ENCODE measurements at places on chromosomes 12 and 14.

DNA sequence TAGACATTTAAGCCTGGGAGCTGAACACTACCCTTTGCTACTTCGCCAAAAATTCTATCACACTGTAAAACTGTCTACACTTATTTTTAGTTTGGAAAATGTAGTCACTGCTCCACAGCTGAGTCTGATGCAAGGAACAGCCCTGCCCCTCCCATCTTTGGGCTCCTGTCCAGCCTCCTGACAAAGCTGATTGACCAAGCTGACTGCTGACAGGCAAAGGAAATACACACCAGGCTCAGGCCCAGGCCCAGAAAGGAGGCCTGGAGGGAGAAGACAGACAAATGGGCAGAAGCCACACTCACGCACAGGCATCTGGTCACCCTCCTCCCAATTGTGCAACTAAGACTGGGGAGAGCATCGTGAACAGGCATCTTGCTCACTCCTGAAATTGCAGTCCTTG, 55.3 kb downstream of the ISCA2 start:
- no peak for DNase-seq

DNA sequence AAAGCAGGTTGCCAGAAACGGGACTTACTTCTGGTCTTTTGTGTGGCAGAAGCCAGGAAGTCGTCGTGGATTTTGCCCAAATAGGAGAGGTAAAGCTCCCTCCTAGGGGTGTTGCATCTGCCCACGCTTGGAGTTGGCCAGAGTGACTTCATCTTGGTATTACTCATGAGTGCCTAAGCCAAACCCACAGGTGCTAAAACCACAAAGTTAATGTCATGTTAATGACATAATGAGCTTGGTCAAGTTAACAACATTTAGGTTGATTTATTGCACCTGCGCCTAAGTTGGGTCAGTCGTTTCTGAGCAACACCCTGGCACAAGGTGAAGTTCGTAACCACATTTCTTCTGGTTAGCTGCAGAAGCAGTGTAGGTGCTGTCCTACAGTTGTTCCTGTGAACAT, 225.2 kb downstream of the FUT8 start:
- no peak for DNase-seq

DNA sequence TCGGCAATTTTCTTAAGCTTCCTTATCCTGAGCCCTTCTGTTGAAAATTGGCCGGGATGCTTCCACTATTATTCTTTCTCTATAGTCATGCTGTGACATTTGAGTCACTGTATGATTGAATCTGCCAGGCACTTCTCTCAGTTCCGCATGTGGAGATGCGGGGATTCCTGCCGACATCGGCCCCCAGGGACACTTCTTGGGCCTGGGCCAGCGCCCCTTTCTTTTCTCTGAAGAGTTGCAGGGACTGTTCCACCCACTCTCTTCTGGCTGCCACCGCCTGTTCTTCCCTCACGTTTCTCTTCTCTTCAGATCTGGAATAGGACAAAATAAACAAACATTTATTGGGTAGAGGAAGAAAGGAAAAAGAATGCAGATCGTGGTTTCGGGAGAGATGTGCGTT, 310.1 kb downstream of the ETNK1 start:
- DNase-seq = no peak

DNA sequence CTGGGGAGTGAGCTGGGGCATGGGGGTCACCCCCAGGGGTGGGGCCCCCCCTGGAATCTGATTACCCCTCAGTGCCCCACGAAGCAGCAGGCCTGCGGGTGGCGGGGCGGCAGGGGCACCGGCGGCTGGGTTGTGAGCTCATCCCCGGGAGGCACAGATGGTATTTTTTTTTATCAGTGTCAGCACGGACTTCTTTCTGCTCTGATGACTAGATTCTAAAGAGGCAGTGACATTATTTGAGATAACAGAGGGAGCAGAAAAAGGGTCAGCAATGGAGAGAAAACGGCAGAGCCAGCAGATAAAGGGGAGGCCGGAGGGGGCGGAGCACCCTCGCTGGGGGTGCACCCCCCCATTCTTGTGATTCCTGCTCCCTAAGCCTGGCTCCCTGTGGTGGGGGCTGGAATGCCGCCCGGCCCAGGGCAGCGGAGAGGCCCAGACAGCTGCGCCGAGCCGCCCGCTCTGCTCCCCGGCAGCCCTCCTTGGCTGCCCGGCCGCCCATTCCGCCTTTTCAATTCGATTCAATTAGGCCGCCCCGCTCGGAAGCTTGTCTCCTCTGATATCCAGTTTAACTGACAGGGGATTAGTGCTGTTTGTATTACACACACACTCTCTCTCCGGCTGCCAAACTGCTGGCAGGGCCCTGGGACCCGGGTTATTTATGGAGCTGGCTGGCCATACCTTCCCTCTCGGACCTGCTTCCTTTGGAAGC, 32.9 kb downstream of the MVK start:
- DNase-seq = no peak

GRCh38 chr14:101254805-101255764, 306.2 kb upstream of the DIO3 start:
- no peak for DNase-seq

GRCh38 chr14:102900631-102901571, 21.6 kb upstream of the AMN start:
- DNase-seq = no peak

DNA sequence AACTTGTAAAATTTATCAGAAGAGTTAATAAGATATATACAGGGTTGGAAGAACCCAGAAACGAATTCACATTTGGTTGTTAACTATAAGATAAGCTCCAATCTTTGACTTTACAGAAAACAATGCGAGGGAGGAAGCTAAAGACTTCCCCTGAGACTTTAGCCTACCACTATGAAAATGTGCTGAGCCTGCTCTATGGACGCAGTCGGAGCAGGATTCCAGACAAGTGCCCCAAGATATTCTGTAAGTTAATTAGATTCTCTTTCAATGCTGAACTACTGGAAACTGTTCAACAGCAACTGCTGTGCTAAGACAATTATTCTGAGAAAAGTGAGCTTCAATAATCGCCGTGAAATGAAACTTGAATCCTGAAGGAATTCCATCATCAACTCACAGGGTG, 8.3 kb upstream of the LRRC10 start:
- no peak for DNase-seq

DNA sequence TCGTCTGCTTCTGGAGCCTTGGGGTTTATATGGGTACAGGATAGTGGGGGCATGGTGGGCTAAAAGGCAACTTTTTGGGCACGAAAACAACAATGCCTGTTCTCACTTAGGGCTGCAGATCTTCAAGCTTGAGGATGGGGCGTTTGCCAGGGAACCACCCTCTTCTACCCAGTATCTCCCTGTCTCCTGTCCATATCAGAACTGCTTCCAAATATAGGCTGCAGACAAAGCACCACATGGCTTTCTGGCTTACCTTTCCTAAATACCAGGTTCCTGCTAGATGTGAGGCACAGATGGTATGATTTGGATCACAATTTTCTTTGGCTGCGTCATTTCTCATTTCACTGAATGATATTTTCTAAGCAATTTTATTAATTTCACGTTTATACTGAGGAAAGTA, 70.4 kb downstream of the CMAS start:
- DNase-seq = no peak

DNA sequence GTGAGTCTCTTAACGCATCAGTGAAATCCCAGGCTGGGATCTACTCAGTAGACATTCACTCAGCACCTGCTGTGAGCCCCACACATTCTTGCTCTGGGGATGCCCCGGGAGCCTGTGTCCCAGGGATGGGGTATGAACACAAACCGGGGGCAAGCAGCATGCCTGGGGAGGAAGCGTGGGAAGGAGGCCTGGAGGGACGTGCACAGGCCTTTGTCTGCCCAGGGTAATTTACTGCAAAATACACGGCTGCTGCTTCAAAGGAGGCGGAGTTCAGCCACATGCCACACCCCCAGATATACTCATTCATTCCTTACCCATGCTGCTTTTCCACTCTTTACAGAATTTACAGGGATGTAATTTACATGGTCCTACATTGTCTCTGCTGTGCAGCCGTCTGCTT, 187.8 kb downstream of the ADGRD1 start:
- no peak for DNase-seq

DNA sequence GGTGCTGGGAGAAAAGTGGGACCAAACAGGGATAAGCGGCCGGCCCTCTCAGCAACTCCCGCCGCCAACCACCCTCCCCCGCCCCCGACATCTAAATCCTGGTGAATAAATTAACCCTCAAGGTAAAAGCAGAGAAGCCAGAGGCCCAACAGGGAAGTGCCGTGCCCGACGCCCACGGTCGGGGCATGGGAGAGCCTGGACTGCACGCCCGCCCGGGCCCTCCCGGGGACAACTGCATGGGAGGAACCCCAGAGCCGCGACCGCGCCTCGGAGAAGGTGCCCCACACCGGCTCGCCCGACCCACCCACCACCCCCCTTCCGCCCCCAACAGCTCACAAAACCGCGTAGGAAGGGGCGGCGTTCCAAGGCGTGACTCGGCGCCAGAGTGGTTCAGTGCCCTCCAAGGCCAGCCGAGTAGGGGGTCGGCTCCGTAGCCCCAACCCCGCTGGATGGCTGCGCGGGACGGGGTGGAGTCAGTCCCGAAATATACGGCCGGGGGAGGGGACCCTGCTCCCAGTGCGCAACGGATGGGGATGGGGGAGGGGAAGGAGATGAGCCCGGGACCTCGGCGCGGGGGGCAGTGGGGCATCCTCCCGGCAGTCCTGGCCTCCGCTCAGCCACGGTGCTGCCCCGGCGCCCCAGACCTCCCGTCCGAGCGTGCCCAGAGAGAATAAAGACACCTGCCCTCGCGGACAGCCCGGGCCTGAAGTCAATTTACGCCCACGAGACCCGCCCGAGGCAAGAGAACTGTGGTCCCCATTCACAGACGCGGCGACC, 732 bp downstream of the SLC25A29 start:
- DNase-seq = peak; percentile 68

DNA sequence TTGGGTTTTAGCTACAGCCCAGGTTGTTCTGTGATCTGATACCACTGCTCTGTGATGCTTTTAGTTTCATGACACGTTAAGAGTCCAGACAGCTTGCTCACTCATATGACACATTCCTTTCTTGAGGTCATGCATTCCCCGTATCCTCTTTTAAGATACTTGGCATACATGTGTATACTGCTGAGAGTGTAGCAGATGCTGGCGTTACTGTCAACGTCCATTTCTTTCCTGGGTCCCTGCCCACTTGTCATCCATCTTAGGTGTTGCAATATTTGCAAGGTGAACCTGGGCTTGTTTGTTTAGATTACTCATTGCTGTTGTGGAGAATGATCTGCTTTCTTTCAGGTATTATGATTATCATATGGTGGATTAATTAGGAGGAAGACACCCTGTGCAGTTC, 9.1 kb upstream of the EMP1 start:
- DNase-seq = no peak

DNA sequence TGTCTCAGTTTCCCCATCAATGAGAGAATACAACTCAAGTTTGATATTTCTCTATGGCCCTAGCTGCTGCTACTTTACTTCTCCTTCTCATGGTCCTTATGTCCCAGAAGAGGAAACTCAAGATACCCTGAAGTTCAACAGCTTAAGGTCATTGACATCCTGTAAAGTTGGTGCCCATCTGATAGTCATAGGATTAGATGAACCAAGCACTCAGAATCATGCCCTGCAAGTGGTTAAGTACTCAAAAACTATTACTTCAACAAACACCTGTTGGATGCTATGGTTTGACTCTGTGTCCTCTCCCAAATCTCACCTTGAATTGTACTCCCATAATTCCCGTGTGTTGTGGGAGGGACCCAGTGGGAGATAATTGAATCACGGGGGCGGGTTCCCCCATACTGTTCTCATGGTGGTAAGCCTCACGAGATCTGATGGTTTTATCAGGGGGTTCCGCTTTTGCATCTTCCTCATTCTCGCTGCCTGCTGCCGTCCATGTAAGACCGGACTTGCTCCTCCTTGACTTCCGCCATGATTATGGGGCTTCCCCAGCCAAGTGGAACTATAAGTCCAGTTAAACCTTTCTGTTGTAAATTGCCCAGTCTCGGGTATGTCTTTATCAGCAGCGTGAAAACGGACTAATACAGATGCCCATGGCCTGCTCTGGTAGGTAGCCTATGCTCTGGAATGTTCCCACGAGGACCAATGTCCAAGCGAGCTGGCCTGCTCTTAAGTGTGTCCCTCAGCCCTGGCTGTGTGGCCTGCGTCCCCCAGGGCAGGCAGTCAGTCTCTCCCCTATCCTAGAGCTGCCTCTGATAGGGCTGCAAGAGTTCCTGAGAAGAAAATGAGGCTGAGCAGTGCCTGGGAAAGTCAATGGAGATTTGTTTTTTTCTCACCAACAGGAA, 18.1 kb downstream of the CAMKK2 start:
- DNase-seq = peak; percentile 6

DNA sequence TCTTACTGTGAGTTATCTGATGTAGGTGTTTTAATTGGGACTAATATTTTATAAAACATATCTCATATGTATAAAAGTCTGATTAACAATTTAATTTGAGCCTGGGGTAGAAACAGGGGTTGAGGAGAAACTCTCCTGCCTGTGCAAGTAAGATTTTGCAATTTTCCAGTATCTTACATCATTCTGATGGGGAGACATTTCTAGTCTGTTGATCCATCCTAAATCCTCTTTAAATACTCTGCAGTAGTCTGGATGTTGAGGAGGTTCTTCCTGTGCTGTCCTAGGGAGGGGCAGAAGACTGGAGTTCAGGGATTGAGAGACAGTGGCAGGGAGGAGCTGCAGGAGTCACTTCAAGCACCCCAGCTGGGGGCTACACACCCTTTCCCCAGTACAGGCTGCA, 287.8 kb downstream of the ADGRD1 start:
- no peak for DNase-seq

- no peak for DNase-seq
Measured at GRCh38 chr12:94994312-94994711, 9.2 kb downstream of the NDUFA12 start.

DNA sequence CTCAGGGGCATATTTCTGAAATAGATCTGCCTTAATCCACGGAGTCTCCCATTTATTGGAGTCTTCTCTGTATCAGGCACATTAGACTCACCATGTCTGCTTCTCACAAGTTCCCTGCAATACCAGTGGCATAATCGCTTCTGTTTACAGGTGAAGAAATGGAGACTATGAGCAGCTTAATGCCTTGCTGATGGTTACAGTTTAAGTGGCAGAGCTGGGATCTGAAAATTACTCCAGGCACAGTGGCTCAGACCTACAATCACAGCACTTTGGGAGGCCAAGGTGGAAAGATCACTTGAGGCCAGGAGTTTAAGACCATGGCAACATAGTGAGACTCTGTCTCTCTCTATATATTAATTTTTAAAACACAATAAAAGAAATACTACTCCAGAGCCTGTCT, 7.3 kb upstream of the RIC8B start:
- no peak for DNase-seq

GRCh38 chr14:98952593-98953350, 319.2 kb downstream of the BCL11B start:
- no peak for DNase-seq

GRCh38 chr12:23084236-23084995, 459.4 kb downstream of the ETNK1 start:
- no peak for DNase-seq

All from hematopoietic multipotent progenitor cell (in vitro differentiated cells).